ENCODE measurements at places on chromosomes 2 and 18.
A peak's percentile ranks its signal among the peaks of the same experiment; 100 is the strongest.

DNA sequence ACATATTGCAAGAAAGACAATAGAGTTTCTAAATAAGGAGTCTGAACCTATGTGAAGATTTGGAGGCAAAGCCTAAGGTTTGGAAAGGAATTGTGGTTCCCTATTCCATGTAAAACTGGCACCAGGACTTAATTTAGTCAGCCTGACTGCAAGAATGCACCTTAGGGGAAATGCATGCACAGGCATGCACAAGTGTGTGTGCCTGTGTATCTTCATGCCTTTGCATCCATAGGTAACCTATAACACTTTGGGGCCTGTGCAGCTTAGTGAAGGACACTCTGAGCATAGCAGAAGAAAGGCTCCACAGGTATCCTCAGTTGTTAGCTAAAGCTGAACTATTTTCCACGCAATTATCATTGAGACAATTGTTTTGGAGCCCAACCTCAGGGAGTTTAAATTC, 73.4 kb downstream of the RPRM start:
- no peak for DNase-seq

- peak; percentile 33 for DNase-seq
These were observed 33.8 kb downstream of the CCDC93 start for GRCh38 chr2:117979911-117980701.

DNA sequence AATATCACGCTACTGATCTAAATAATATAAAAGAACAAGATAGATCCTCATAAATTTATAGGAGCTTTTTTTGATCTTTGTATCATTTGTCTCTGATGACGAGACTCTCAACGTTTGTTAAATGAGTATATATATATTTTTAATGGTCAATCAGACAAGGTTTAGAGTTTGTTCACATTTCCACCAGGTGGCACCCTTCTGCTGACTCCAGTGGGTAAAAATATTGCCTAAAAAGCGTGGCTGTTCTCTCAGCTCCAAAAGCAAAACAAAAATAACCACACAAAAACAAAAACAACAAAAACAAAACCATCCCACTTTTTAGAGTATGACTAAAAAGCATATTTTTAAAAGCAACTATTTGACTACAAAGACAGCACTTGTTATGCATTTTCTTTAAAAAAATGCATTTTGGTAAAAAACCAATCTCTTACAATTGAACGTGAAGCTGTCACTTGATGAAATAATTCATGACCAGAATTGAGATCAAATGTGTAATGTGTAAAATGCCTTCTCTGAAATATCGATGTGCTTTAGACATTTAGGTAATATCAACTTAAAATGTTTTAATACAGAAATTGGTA, 723.2 kb downstream of the DPP10 start:
- no peak for DNase-seq

DNA sequence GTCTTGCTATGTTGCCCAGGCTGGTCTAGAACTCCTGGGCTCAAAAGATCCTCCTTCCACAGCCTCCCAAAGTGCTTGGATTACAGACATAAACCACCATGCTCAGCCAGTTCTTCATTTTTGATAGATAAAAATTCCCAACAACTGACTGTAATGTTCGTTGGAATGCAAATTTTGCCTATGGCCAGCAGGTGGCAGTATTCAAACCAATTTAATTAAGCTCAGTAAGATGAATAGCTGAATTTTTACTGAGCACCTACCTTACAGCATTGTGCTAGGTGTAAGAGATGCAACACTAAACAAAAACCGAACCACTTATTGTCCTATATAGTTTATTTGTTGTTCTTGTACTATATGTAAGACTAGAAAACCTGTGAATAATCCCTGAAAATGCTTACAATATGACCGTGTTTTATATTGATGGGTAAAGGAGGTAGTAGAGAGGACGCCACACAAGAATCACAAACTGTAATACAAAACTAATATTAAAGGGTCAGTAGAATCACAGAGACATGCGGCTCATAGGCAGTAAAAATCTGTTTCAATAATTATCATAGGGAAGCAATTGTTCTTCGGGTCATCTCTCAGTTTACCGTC, 8.2 kb upstream of the TMEM182 start:
- peak; percentile 8 for DNase-seq

DNA sequence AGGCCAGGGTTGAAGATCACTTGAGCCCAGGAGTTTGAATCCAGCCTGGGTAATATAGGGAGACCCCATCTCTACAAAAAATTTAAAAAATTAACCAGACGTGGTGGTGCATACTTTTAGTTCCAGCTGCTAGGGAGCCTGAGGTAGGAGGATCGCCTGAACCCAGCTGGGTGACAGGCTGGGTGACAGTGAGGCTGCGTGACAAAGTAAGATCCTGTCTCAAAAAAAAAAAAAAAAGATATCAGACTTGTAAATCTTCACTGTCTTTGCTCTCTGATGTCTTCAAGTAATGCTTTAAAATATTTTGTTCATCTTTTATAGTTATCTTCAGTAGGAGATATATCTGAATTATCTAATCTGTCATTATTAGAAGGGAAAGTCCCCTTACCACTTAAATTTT, 10.5 kb downstream of the CAMKMT start:
- no peak for DNase-seq

DNA sequence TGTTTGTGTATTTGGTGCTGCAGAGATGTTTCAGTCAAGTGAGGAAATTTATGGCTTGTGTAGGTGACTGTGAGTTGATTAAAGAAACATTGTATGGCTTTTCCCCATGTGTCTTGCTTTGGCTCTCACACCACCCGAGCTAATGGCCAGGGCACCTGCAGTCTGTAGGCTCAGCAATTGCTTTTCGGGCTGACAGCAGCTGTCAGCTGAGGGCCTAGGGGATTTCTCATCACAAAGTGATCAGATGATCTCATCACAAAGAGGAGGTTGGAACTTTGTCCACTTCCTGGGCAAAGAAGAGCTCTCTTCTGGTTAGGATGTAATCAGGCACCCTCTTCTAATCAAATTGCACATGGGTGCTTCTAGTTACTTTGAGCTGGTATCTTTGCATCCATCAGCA, 632.2 kb downstream of the SLC4A3 start:
- DNase-seq, result no peak

GRCh38 chr2:235384624-235385023, 109.2 kb upstream of the AGAP1 start:
- DNase-seq, result no peak

DNA sequence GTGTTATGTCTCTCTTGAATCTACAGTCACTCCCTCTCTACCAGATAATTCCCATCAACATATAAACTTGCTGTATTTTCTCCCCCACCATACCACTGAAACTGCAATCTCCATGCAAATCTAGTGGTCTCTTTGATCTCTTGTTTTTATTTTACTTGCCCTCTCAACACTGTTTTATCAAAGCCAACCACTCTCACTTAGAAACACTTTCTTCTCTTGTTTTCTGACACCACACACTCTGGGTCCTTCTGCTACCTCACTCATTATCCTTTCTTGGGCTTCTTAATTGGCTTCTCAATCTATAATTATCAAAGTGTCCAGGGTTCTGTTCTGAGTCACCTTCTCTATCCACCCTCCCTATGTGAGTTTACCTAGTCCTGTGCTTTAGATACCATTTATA, 2.0 kb upstream of the MCFD2 start:
- DNase-seq, result no peak

- DNase-seq, result no peak
These were observed 14.9 kb downstream of the HPCAL1 start for GRCh38 chr2:10317646-10318045.

- peak; percentile 18 for DNase-seq
These were observed 1.3 kb upstream of the GPC1 start for GRCh38 chr2:240433973-240434727.

GRCh38 chr2:235636546-235636945, 142.7 kb downstream of the AGAP1 start:
- no peak for DNase-seq

All from skin of body (tissue), 3 donors.